Aorta (tissue), 5 donors: ENCODE measurements at places on chromosomes 16 and 17. TPM values are rescaled to one million over a fixed set of nuclear protein-coding genes. Genes with fewer than 3 reads are reported as not detected.

CASKIN2 gene
- 8.9 TPM for polyA plus RNA-seq

PITPNM3 gene
- 0.38 TPM for polyA plus RNA-seq

CTRL gene
- 3.5 TPM for polyA plus RNA-seq

KRT222 gene
- not detected for polyA plus RNA-seq

COX10 gene
- polyA plus RNA-seq: 2.5 TPM

DHRS7C gene
- polyA plus RNA-seq: not detected

KRTAP4-16 gene
- not detected for polyA plus RNA-seq

PDIA2 gene
- polyA plus RNA-seq: 5.3 TPM
